ENCODE measurements at places on chromosomes 2 and 18.

DNA sequence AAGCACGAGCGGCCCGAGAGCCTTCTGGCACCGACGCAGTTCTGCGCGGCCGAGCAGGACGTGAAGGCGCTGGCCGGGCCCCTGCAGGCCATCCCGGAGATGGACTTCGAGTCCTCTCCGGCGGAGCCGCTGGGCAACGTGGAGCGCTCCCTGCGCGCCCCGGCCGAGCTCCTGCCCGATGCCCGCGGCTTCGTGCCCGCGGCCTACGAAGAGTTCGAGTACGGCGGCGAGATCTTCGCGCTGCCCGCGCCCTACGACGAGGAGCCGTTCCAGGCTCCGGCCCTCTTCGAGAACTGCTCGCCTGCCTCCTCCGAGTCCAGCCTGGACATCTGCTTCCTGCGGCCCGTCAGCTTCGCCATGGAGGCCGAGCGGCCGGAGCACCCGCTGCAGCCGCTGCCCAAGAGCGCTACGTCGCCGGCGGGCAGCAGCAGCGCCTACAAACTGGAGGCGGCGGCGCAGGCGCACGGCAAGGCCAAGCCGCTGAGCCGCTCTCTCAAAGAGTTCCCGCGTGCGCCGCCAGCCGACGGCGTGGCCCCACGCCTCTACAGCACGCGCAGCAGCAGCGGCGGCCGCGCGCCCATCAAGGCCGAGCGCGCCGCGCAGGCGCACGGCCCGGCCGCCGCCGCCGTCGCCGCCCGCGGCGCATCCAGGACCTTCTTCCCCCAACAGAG lies 70.4 kb downstream of the ARHGEF33 start:
- peak; percentile 77 for DNase-seq

DNA sequence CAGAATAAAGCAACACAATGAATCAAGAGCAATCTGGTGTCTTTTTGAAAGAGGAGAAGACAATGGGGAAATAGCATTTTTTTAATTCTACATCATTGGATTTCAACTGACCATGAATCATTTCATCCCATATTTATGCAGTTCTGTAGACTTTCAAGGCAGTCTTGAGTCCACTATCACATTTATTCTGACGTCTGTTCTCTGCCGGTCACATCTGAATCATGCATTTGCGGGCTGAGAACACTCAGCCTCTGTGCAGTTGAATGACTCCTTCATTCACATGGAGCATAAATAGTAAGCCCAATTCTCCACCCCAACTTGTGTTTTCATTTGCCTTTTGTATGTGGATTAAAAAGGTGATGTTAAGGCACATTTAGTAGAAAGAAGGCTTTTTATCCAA lies 128.2 kb downstream of the AKAIN1 start:
- no peak for DNase-seq

DNA sequence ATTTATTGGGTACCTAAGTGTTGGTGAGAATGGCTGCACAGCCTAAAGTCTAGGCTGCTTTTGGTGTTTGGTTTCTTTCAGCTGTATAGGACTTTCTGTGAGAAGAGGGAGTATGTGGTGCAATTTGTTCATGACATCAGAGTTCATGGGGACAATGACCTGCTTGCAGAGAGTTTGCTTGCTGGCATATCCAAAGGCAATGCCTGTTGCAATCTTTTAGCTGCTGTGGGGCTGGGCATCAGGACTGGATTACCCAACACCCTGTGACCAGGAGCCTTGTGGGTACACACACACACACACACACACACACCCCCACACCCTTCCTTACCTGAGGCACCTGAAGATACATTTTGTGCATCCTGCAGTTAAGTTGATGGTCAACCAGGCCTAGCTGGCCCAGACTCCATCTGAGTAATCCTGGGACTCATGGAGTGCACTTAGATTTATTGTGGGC lies 68.4 kb downstream of the LIPG start:
- no peak for DNase-seq

DNA sequence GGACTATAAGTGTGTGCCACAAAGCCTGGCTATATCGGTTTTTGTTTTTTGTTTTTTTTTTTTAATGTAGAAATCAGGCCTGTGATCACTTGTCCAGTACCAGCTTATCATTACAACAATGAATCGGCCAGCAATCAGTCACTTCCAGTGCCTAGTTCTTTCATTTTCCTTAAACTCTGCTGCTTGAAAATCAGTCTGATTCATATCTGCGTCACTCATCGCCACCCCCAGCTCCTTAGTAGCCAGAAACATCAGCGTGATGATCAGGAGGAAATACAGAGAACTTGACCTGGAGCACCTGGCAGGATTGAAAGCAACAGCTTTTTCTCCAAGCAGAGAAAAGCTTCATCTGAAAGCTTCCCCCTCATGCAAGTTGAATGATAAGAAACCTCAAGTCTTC lies 75.4 kb downstream of the SPTBN1 start:
- DNase-seq: no peak

DNA sequence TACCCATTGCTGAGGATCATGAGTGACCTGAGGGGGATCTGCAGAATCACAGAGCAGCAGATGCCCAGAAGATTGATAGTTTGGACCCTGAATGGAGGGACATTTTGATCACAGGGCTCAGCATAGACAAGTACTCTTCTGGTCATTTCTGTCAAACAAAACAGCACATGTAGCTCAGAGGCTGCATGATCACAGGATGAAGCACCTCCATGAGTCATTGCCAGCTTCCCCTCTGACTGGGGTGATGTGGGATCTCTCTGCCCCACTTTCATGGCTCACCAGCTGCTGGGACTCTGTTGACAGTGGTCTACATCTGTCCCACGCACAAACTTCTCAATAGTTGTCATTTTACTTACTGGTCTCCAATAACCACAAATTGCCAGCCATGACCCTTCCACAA lies 264.1 kb downstream of the RPIA start:
- DNase-seq: no peak

GRCh38 chr2:150462770-150463169 lies 24.7 kb downstream of the RND3 start:
- no peak for DNase-seq

DNA sequence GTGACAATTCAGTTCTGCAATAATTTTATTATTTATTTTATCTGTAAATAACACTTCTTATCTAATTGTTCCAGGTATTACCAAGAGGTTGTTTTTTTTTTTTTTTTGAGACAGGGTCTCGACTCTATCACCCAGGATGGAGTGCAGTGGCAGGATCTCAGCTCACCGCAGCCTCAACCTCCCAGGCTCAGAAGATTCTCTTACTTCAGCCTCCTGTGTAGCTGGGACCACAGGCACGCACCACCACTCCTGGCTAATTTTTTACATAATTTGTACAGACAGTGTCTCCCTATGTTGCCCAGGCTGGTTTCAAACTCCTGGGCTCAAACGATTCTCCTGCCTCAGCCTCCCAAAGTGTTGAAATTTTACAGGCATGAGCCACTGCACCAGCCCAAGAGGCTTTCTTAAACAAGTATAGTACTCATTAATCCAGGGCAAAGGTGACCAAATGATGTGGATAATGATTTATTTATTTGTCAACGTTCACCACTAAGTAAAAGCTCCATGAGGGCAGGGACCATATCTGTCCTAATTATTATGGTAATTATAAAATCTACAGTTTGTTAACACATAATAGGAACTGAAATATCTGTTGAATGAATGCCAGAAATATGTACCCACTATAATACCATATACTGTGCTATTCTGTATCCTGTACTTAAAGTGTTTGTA lies 12.0 kb downstream of the STK17B start:
- DNase-seq: peak; percentile 53

DNA sequence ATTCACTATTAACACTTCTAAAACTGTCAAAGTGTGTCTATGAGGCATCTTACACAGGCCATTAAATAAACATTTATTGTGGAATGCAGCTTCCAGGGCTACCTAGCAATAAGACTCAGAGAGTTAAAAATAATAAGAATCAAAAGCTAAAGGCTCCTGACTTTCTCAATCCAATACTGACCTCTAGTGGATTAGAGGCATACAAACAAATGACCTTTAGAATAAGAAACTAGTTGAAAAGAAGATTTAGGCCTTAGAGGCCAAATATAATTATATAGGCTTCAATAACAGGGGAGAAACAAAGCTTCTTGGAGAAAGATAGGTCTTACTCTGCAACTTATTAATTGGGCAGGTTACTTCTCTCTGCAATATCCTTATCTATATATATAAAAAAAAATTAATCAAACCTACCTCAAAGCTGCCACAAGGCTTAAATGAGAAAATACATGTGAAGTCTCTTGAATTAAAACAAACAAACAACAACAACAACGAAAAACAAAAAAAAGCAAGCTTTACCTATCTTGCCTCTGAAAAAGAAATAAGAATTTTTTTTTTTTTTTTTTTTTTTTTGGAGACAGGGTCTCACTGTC lies 246.1 kb downstream of the EXOC6B start:
- DNase-seq: no peak

GRCh38 chr2:196427986-196428634 lies 211.4 kb upstream of the CCDC150 start:
- DNase-seq: no peak

GRCh38 chr2:234324116-234324515 lies 172.8 kb downstream of the ARL4C start:
- DNase-seq: no peak
